ENCODE measurements at places on chromosomes 1 and 21.

- DNase-seq, result no peak
These were observed 7.6 kb downstream of the CAPN9 start for GRCh38 chr1:230754796-230755195.

DNA sequence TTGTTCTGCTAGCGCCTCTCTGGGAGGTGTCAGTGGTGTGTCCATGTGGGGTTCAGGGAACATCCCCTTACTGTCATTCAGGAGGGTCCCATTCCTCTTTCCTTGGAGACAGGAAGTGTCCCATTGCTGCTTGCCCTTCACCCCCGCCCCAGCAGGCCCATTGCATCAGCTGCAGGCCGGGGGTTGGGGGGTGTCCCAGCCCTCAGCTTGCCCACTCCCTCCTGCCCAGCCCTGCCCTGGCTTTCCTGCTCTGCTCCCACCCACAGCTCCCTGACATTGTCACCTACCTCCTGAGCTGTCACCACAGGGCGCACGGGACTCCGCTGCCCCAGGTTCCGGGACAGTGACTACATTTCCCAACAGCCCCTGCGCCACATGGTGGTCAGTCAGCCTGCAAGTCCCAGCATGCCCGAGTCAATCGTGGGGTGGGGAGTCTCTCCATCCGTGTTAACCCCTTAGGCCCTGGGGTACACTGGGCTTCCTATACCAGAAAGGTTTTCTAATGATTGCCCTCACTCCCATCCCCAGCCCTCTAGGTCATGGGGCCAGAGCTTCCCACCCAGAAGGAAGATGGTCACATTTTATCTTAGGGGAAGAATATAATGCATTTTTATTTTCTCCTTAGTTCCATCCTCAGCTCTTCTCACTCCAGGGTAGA lies at the start of gene INPP5B:
INPP5B (minus strand) TSS at position 351 of the 658 bp plus-strand sequence. CDS start 745 bp downstream, outside the sequence.
- peak; percentile 16 for DNase-seq

DNA sequence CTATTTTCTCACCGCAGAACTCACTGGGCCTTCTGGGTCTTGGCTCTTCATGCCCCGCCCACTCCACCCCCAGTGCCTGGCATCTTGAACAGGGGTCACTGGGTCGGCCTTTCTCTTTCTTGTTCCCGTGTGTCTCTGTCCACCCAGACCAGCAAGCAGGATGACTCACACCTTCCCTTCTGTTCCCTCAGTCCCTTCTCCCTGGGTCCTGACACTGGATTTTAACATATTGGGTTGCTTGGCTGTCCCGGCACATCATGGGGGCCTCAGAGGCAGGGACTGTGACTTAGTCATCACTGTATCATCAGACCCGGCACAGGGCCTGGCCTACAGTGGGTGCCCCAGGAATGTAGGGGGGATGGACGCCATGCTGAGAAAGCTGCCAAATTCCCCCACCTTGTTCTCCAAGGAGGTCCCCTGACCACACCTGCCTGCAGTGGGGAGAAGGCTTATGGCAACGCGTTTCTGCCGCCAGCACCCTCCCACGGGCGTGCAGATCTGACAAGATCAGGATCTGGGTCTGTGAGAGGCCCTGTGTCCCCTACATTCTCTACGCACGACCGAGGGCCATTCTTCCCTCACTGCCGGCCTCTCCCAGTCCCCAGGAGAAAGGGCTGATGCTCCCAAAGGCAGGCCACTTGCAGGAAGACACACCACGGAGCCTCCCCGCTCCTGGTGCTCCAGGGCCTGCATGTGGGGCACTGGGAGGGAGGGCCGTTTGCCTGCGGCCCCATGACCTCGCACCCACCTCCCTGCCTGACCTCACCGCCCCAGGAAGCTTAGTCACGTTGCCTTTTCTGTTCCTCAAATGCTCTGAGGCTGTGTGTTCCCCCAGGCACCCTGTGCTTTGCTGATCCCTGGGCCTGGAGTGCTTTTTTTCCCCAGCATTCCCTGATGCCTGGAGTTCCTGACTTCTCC lies 157.2 kb upstream of the TMEM51 start:
- no peak for DNase-seq

DNA sequence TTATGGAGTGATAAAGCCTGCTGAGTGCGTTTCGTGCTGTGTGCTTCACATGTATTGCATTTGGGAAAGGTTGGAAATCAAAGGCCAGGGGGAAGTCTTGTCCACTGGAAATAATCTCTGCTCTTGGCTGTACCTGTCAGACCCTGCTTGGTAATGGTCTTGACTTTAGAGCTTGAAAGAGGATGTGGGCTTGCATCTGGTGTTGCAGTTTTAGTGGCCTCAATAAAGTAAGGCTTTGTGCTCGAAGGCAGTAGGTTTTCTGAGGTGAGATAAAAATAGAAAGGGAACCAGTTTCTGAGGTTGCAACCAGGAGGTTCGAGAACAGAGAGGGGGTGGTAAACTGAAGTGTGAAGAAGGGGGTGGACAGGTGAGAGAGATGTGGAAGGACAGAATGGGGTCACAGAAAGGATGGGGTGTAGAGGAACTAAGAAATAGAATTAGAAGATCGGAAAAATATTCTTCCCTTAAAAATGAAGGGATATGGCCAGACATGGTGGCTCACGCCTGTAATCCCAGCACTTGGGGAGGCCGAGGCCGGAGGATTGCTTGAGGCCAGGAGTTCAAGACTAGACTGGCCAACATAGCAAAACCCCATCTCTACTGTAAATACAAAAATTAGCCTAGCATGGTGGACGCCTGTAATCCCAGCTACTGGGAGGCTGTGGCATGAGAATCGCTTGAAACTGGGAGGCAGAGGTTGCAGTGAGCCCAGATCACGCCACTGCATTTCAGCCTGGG lies 1.5 kb downstream of the S100PBP start:
- no peak for DNase-seq

DNA sequence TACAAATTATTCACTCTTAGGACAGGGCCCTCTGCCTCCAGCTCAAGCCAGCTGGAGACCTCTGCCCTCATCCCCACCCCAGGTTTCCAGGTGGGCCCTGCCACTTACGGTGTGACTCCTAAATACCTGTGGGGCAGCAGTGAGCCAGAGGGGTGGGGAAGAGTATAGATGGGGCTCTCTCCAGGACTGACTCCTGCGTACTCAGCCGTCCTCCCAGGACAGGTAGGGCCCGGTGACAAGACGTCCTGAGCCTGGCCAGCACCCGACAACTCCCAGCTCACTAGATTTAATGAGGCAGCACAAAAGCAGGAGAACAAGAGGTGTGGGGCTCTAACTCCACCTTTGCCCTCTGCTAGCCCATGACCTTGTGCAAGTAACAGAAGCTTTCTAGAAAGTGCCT lies 16.8 kb downstream of the GNG12 start:
- no peak for DNase-seq

DNA sequence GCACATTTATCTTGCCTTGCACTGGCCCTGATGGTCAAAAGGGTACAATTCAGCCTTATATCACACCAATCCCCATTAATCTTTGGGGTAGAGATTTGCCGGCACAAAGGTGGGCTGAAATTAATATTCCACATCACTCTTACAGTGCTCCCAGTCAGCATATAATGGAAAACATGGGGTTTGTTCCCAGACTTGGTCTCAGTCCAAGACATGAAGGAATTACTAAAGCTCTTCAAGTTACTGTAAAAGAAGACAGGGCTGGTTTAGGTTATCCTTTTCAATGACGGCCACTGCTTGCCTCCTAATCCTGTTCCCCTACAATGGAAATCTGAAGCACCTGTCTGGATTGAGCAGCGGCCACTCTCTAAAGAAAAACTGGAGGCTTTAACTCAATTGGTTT lies 160.7 kb downstream of the IER5 start:
- no peak for DNase-seq

DNA sequence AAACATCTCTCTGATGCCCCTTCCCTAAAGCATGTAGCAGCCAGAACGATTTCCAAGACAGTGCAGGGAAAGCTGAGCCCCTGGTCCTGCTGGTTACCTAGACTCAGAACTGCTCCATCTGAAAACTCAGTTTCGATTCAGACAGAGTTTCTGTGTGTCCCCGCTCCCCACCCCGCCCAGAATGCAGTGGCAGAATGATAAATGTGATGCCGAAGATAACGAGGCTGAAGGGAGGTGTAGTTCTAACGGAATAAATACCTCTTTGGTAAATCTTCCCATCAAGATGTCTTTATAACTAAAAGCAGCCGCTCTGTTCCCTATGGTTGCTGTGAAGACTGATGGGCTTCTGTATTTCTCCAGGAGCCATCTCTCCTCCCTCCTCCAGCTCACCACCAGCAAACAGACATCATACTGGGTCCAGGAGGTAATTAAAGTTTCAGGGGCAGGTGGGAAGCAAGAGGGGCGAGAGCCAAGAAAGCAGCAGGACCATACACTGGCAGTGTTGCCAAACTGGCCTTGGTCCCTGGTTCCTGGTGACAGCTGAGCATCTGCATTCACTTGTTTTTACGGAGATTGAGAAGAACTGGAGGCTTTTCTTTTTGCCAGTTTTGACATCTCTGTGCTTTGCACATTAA lies 76.9 kb downstream of the DDX20 start:
- DNase-seq, result no peak

GRCh38 chr1:203512517-203512847 lies 18.5 kb downstream of the OPTC start:
- no peak for DNase-seq

DNA sequence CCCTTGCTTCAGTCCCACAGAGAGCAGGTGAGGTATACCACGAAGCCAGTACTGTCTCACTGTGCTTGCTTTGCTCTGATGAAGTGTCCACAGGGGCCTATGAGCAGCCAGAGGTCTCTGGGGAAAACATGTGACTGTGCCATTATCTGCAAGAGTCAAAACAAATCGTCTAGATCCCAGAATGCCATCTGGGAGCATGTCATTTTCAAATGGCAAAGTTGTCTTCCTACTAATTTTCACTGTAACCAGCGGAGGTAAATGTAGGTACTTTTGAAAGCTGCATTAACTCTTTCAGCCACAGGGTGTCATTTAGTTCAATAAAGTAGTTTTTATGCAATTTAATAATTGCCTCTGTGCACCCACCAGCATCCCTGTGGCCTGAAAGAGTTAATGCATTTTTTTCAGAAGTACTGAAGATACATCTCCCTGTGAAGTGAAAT lies 173.6 kb upstream of the SGIP1 start:
- DNase-seq, result no peak

DNA sequence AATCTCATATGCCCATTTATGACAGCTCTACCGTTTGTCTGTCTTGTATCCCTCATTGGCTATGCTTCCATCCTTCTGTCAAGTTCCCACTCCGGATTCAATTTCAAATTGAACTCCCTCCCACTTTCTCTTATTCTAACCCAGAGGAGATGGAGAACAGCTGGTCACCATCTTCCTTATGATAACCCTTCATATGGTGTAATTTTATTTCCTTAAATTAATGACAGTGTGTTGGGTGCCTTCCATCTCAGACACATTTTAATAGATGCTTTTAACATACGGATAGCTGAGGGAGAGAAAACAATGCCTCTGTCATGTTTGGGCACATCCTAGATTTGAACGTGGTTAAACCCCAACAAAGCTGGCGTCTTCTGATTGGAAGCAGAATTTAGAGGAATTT lies 103.0 kb upstream of the PLXNA2 start:
- no peak for DNase-seq

DNA sequence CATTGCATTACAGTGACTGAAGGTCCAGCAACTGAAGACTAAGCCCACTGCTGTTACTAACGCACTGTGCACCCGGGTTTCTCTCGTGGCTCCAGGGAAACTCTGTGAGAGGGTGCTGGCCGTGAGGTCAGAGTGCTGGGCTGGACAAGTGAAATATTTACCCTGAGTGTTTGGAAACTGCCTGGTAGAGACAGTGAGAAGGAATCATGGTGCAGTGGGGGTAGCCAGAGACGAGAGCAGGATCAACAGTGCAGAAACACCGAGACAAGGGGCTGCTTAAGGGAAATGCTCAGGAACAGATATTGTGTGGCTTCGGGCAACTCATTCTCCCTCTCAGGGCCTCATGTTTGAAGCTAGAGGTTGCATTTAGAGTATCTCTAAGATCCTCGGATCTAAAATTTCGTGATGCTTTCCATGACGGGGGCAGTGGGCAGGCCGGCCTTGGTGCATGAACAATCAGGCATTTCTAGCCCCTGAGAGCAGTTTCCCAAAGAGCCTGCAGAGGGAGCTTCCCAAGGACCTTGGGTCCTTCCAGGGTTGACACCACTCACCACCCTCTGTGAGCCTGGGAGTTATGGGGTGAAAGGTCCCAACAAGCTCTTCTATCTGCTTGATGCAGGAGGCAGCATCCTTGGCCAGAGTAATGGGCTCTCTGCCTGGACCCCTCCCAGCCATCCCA lies 9.7 kb downstream of the CD2 start:
- DNase-seq, result no peak

GRCh38 chr1:84769636-84770035 lies 79.4 kb upstream of the SSX2IP start:
- no peak for DNase-seq

- no peak for DNase-seq
These were observed 160.8 kb upstream of the SGIP1 start for GRCh38 chr1:66373157-66373591.

DNA sequence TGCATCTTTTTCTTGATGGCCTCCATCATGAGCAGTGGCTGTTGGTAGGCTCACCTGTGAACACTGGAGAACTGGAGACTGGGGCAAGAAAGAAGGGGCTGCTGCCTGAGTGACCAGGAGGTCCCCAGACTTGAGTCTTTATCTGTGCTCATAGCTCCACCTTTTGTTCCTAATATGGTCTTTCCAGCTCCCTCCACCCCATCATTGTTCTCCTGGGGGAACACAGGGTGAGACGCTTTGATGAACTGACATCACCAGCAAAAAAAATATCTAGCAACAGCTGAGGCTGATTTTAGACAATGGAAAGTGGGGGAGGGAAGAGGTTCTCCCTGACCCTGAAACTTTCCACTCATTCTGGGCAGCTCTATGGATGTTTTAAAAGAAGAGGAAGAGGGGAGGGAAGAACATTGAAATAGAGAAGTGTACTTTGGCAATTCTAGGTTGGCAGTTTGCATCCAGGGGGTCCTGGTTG lies at the start of gene TPM3:
TPM3 (minus strand) TSS at position 111 of the 472 bp plus-strand sequence; CDS start at position 29, 82 bp downstream.
- no peak for DNase-seq

DNA sequence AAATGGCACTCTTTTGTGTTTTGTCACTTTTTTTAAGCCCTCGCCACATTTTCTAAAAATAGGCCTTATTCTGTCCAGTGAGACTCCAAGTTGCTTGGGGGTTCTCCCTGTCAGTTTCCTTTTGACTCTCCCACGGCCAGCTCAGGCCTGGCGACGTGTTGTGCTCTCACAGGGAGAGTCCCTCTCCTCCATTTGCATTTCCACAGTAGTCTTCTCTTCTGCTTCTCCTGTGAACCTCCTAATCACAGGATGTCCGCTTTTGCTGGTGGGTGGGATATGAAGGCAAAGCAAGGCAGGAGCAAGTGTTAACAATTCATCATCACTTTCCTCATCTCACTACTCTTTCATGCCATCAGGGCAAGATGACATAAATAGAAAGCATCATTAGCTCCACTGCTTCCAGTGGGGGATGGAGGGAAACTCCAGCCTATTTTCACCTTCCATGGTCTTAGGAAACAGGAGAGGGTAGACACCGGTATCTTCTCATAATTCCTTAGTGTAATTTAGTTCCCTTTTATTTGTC lies 99.8 kb downstream of the INTS7 start:
- DNase-seq, result no peak

DNA sequence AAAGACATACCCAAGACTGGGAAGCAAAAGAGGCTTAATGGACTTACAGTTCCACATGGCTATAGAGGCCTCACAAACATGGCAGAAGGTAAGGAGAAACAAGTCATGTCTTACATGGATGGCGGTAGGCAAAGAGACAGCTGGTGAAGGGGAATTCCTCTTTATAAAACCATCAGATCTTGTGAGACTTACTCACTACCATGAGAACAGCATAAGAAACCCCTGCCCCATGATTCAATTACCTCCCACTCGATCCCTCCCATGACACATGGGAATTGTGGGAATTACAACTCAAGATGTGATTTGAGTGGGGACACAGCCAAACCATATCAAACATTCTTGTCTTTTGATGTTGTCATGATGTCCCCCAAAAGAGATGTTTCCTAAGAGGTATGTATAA lies 103.3 kb downstream of the DUSP10 start:
- no peak for DNase-seq

All from activated naive CD4-positive, alpha-beta T cell (primary cell).